ENCODE measurements at places on chromosomes 5 and 9. TPM values are rescaled to one million over a fixed set of nuclear protein-coding genes. Genes with fewer than 3 reads are reported as not detected.

GMCL2 gene
- total RNA-seq, result not detected

MARCOL gene
- total RNA-seq, result not detected

DRD1 gene
- 0.12 TPM for total RNA-seq

HTR4 gene
- not detected for total RNA-seq

ADGRD2 gene
- total RNA-seq, result not detected

TRAF1 gene
- total RNA-seq, result 9.4 TPM

JAKMIP2 gene
- total RNA-seq, result 0.10 TPM

CNTFR gene
- 2.6 TPM for total RNA-seq

OR1J2 gene
- total RNA-seq, result not detected

AGXT2 gene
- total RNA-seq, result 0.10 TPM

CCL27 gene
- 1.1 TPM for total RNA-seq

GRCh38 chr9:77304543-77304942 is 127.2 kb downstream of the VPS13A start:
- no peak for DNase-seq

DNA sequence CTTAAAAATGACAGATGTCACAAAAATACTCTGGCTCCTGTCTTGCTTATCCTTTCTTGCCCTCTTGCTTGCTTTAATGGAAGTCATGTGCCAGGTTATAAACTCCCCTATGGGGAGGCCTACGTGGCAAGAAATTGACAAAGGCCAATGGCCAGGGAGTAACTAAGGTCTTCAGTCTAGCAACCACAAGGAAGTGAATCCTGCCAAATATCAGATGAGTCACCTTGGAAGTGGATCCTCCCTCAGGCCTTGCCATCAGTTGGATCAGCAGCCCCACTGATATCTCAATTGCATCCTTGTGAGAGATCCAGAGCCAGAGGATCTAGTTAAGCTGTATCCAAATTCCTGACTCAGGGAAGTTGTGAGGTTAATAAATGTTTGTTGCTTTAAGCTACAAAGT is 82.8 kb downstream of the CAAP1 start:
- DNase-seq, result no peak

DNA sequence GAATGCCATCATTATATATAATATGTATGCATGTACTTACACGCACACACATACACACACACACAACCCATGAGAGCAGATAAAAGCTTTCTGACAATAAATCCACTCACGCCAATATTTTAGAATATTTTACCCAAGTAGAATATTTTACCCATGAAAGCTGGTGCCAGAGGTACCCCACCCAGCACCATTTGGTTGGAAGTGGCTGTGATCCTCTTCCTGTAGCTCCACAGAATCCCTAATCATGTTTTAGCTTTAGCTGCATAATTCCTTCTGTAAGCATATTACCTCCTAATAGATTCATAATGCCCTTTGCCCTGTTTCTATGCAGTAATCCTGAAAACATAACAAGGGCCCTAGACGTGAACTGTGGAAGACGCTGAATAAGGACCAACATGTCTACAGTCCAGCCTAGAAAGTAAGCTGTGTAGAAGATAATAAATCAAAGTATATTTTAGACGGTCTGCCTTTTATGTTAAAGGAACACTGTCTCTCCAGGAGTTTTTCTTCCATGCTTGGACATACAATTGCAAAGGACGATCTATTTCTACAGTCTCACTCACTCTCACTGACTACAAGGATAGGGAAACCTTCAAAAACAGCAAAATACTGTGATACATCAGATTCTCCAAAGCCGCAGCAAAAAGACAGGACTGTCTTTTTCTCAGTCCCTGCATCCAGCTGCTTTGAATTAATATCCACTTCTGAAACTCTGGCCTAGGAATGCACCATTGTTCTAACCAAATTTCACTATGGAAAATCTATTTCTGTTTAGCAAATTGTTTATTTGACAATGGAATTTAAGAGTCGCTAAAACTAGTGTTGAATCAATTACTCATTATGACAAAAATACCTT is 98.2 kb downstream of the USP20 start:
- no peak for DNase-seq

DNA sequence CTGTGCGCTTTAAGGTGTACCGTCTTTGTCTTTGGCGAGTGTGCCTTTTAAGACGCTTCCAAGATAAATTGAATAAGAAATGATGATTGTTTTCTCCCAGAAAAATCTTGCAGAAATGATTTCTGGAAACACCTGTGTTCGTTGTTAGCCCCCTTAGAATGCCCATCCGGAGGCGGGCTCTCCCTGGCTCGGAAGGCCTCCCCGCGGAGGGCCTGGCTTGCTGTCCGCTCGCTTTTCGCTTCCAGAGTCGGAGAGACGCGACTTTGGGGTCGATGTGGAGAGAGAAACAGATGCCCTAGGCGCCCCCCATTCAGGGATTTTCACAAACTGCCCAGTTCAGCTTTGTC is 23.9 kb downstream of the LECT2 start:
- no peak for DNase-seq

GRCh38 chr5:139635606-139636206 is 12.4 kb upstream of the CXXC5 start:
- peak; percentile 60 for DNase-seq

DNA sequence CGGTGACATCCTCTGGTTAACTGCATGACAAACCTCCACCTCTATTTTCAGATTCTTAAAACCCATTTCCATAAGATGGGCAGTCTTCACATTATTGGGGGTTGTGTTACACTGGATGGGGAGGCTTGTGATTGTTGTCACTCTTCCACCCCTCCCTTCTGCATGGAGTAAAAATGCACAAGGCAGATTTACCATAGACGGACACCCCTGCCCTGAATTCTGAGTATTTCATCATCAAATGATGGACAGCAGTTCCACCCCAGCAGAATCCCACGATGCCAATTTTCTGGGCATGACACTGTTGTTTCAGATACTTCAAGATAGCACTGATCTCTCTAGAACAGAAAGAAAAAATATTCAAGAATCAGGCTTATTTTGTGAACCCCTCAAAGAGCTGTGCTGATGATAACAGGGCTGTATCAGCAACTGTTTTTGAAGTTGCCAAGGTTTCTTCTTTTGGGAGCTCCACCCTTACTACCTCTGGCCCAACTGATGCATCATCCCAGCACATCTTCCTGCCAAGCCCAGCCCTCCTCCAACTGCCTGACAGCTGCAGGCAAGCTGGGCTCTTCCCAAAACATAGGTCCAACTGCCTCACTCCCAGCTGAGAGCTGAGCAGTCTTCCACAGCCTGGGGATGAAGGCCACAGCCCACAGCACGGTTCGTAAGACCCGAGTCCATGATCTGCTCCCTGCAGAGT is 21.4 kb downstream of the CMBL start:
- no peak for DNase-seq

GRCh38 chr9:96243778-96244177 is 58.2 kb downstream of the HSD17B3 start:
- DNase-seq, result no peak

DNA sequence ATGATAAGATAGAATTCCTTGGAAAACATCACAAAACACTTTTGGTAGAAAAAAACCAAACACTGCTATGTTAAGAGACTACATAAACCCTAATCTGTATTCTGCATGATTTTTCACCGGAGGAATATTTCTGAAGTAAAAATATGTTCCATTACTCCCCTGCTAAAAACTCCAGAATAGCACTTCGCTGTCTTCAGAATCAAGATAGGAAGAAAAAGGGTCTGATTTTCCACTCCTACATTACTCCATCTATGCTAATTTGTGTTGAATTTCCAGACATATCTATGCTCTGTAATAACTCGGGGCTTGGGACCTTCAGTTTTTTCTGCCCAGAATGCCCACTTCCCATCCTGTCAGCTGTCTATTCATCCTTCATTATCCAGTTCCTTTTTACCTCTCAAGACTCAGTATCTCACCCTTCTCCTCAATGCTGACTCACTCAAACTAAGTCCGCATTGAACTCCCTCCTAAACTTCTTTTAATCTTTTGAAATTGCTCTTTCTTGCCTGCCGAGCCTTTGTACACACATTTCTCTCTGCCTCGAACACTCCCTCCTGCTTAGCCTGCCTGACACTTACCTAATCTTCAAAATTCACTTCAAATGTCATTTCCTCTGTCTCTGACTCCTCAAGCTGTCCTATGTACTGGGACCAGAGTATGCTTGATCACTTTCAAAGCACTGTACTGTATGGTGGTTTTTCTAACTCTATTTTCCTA is 171.0 kb downstream of the ARRDC3 start:
- DNase-seq, result no peak

GRCh38 chr5:52767766-52768480 is 19.8 kb upstream of the ITGA1 start:
- DNase-seq, result no peak

DNA sequence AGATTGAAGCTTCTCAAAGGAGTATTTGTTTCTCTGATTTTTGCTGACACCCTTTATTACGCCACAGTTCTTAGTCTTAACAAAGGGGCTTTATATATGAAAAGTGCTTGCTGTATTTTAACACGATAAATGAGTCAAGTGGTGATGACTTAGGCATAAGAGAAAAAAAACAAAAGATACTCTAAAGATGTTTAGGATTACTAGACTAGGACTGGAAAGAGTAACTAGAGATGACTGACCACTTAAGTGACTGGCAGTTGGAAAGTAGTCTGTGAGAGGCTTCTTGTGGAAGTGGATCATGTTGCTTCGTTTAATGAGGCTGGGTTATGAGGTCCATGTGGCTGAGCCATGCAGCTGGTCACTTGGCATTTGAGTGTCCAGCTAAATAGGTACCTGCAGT is 69.4 kb upstream of the ACTBL2 start:
- no peak for DNase-seq

All from ovary (tissue), 10 donors.